Amygdala (tissue), 56 donors: ENCODE measurements at places on chromosomes 6 and 20.

GRCh38 chr6:128208851-128209580, 308.2 kb upstream of the THEMIS start:
- DNase-seq: no peak

- DNase-seq: no peak
Measured at GRCh38 chr6:65126667-65127066, 580.4 kb downstream of the EYS start.

- DNase-seq: no peak
Measured at GRCh38 chr6:134034478-134034877, 17.9 kb downstream of the SLC2A12 start.

GRCh38 chr6:163175301-163175700, 239.2 kb upstream of the QKI start:
- no peak for DNase-seq

DNA sequence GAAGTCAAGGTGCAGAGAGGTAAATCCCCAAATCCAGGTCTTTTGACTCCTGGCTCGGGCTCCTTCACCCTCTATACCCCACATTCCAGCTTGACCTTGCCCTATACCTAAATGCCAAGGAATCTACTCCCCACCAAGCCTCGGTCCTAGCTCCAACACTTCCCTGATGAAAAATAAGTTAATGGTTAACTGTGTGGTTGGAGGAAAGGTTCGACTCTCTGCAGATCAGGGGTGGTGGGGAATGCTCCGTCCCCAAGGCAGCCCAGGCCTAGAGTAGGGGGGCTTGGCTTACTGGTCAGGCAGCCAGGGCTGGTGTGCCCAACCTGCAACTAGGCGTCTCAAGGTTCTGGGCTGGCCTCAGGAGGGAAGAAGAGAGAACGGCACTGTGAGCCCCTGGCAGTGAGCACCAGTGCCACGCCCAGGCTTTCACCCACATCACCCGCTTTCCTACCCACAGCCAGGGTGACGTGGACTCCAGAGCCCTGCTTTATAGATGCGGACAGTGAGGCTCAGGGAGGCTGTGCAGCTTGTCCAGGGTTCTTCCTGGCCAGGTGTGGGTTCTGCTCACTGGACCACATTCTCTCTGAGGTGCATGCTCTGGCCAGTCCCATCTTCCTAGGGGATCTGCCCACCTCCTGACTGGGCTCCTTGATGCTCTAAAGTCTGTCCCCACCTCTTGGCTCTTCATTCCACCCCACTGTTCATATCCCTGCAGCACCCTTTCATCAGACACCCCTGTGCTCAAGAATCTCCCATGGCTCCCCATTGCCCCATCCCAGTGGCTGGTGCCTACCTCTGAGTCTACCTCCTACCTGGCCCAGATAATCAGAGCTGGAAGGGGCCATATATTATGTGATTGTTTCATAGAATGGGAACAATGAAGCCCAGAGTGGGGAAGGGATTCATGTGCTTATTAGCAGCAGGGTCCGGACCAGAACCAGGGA, 8.2 kb downstream of the SPDEF start:
- no peak for DNase-seq

DNA sequence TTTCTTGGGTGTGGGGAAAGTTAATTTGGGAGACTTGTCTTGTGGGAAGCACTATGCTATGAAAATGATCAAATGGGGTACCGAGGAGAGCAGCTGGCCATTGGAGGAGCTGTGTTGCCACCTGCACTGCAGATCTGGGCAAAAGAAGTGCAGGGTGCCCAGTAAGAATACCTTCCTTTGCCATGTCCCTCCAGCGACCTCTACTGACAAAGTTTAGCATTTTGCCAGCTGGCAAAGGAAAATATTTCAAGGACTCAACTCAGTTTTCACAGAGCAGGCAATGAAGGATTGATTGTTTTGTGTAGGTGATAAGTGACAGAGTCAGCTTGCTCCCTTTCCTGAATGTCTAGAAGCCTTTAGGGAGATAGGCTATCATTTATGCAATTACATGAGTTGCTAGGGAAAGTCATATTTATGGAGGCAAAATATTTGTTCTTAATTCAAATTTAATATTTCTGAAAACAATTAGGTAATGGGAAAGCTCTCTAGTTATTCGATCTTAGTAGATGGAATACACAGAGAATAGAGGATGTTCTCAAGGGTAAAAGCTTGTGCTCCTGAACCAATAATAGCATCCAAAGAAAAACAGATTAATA, 118.4 kb downstream of the FARS2 start:
- DNase-seq: no peak

DNA sequence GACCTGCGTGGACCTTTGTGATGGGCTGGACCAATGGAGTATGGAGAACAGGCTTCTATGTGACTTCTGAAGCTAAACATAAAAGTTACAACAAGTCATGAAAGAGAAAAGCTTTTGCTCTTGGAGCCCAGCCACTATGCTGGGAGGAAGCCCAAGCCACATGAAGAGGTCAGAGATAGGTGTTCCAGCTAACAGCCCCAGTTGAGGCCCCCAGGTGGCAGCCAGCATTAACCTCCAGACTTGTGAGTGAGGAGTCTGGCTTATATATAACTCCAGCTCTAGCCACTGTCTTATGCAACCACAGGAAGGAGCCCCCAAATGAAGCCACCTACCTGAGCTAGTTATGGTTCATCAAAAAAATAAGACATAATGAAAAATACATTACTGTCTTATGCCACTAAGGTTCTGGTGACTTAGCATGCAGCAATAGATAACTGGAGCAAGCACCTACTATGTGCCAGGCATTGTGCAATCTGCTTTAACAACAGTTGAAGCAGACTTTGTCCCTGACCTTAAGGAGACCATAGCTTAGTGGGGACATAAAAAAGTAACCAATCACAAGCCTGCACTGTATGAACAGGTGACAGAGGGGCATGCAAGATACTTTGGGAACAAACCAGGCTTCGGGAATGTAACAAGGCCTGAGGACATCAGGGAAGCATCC, 599.6 kb downstream of the PTPRT start:
- DNase-seq: no peak

GRCh38 chr6:168322966-168323365, 3.4 kb upstream of the DACT2 start:
- no peak for DNase-seq

GRCh38 chr6:144379356-144379755, 94.2 kb downstream of the UTRN start:
- DNase-seq: no peak

GRCh38 chr6:128494440-128494839, 26.0 kb downstream of the PTPRK start:
- no peak for DNase-seq

DNA sequence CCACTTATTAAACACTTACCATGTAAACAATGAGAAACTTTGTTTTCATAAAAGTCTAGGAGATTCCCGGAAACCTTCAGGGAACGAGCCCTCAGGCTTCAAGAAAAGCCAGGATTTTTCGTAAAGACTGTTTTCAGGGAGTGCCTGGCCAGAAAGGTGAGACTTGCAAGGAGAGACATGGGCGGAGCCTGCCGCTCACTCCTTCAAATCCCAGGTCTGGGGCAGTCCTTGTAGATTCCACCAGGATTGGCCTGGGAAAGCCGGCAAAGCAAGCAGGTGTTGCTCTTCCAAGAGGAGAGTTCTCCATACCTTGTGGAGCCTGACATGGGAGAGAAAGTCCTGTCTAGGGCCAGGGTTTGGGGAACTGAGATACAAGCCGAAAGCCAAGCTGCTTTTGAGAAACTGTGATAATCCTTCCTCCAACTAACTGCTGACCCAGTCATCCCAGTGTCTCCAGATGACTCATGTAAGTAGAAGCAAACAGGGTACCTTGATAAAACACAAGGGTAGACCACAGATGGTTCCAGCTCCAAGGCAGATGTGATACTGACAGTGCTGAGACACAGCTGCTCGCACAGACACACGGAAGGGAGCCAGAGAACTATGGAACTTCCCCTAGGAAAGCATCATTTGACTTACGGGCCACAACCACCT, 69.4 kb upstream of the NAA20 start:
- DNase-seq: no peak

GRCh38 chr6:6788394-6789032, 200.0 kb downstream of the LY86 start:
- DNase-seq: no peak

DNA sequence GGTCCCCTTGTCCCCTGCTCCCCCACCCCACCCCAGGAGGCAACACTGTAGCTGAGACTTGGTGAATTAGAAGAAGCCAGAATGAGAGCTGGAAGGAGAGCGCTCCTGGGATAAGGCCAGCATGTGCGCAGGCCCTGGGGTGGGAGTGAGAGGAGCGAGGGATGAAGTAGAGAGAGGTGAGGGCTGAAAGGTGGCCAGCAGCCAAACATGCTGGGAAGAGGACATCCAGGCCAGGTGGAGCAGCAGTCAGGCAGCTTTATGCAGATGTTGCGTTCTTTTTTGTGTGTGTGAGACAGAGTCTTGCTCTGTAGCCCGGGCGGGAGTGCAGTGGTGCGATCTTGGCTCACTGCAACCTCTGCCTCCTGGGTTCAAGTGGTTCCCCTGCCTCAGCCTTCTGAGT, 2.2 kb upstream of the BPIFB1 start:
- DNase-seq: no peak

DNA sequence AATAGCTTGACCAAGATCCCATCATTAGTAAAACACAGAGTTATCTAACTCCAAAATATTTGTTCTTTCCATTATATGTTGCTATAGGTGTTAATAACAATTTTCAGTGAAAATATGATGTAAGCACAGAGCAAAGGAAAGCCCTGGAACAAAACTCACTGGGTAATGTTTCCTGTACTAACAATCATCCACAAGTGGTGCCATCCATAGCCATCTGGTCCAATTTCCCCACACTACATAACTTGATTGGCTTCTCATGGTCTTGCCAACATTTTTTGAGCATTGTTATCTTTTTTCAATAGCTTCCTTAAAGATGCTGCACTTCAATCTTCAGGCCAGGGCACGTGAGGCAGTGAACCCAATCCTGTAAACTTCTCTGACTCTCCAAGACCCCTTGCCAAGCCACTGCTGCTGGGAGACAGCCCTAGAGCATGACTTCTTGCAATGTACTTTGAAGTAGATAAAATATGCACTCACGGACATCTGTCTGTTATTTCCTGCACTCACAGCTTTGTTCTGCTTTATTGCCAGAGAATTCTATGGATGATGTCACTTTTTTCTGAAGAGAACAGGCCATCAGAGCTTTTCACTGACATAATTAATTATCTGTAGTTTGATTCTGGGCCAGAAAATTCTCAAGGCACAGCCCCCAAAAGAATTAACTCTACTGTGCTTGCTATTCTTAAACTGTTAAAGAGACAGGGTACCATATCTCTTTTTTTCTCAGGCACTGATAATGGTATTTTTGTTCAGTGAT, 97.5 kb upstream of the TMEM30A start:
- DNase-seq: no peak

- no peak for DNase-seq
Measured at GRCh38 chr6:169930799-169931198, 179.4 kb downstream of the ERMARD start.

GRCh38 chr6:39361657-39362486, 39.4 kb upstream of the KCNK16 start:
- peak; percentile 65 for DNase-seq

GRCh38 chr6:37202788-37203491, 33.0 kb downstream of the PIM1 start:
- DNase-seq: no peak

DNA sequence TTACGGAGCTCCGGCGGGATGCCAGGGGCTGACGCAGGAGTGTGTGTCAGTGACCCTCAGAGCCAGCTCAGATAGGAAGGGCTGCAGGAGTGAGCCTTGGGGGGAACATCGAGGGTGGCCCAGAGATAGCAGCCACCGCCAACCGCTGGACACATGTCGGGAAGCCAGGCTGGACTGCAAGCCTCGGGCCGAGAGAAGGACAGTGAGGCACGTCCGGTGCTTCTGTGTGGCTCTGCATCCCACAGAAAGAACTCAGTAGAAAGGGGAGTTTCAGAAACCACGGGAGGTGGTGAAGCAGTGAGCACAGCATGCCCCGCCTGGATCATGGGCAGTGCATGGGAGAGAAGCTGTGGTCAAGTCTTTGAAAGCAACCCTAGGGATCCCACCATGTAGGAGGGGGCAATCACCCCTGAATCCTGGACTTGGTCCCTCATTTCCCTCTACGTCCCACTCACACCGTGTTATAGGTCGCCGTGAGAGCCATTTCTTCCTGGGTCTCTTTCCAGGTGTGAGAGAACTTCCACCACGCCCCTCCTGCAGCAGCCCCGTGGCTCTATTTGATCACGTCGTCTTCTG, 383.7 kb upstream of the CDH4 start:
- DNase-seq: no peak

DNA sequence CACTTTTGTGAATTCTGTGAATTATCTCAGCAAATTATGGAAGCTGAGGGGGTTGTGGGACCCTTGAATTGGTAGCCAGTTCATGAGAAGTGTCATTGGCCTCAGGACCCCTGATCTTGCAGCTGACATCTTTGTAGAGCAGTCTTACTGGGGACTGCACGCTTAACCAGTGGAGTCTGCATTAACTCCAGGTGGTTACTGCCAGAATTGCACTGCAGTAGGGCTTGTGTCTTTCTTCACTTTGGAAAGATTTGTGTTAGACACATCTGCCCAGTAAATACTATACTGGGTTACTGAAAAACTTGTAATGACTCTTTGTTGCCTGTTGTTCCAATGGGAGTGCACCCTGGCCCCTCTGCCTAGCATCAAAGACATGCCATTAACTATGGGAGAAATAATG, 21.2 kb upstream of the CDKN1A start:
- no peak for DNase-seq

DNA sequence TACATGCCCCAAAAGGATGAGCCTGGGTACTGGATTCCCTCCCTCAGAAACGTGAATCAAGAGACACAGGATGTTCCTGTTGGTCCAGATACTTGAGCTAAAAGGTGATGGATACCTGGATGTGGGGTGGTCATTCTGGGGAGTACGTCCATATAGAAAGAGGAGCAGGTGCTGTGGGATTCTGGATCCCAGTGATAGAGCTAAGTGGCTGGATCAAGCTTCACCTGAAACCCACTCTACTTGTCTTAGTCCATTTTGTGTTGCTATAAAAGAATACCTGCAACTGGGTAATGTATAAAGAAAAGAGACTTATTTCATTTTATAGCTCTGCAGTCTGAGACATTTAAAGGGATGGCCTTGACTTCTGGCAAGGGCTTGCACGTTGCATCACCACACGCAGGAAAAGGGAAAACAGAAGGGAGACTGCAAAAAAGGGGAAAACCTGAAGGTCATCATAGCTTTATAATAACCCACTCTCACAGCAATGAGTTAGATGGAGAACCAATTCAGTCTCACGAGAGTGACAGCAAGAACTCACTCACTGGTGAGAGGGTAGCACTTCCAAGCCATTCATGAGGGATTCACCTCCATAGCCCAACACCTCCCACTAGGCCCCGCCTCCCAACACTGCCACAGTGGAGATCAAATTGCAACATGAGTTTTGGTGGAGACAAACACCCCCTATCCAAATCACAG, 31.2 kb downstream of the RIPOR3 start:
- no peak for DNase-seq

DNA sequence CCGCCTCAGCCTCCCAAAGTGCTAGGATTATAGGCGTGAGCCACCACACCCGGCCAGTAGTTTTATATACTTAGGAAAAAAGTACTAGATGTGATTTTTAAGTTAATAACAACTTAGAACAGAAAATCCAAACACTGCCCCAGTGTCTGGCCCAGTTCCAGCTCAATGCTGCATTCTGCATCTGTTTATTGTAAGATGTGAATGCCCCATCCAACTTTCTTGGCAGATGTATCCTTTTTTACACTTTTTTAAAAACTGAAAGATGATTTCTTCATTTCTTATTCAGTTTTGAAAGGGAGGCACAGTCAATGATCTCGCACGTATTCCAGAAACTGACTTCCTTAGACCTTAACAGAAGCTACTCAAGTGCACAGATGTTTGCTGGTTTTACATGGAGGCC, 85.6 kb upstream of the SRSF6 start:
- no peak for DNase-seq

- DNase-seq: no peak
Measured at GRCh38 chr6:20350215-20350614, 51.5 kb upstream of the E2F3 start.
